ENCODE measurements at places on chromosomes 7 and 10.

GRCh38 chr7:23852135-23852534, 142.1 kb downstream of the STK31 start:
- DNase-seq = no peak

- no peak for DNase-seq
Measured at GRCh38 chr7:70654979-70655378, 477.0 kb upstream of the GALNT17 start.

DNA sequence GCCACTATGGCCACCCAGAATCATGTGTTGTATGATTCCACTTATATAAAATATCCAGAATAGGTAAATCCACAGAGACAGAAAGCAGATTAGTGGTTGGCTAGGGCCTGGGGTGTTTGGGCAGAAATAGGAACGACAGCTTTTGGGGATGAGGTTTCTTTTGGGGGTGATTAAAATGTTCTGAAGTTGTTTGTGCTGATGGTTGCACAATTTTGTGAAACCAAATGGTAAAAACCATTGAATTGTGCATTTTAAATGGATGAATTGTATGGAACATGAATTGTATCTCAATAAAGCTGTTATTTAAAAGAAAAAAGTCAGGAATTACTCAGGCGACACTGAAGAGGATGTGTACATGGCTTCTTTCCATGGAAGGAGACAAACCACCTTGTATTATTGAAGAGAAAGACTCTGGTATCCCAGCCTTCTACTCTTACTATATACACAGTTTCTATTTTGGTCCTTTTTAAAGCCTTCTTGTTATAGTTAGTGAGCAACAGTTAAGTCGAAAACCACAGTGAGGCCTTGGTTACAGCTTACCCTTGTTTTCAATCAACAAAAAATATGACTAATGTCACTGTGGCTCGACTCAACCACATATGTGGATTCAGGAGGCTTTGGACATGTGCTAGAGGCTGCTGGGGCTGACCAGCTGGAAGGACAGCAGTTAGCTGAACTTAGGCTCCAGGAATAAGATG, 57.1 kb upstream of the KMT2E start:
- DNase-seq = no peak

GRCh38 chr7:91995391-91996105, 54.9 kb downstream of the AKAP9 start:
- DNase-seq = no peak

DNA sequence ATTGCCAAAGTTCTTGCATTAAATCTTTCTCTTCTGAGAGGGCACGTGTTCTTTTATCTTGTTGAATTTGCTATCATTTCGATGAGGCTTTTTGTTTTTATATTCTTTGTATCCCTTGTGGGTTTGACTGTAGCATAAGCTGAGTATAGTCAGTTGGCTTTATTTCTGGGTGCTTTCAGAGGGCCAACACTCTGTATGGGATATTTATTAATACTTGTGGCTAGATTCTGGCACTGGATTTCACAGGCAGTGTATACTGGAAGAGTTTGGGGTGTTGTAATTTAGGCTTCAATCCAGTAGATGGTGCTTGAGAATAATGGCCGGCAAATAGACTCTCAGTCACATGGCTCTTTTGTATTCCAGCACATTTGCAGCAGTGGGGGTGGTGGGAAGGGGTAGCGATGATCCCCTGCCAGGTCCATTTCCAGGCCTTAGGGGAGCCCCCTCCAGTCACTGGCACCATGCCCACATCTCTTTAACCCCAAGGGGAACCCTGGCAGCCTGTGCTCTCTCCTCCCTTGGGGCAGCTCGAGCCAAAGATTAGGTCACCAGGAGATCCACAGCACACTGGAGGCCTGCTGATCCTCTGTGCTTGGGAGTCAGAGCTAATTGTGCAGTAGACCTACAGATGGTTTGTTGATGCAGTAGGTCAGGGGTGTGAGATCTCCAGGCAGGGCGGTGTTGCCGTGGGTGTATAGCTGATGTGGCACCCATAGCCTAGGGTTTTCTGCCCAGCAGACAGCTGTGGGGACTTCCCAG, 81.8 kb downstream of the PTPN20 start:
- DNase-seq = no peak

DNA sequence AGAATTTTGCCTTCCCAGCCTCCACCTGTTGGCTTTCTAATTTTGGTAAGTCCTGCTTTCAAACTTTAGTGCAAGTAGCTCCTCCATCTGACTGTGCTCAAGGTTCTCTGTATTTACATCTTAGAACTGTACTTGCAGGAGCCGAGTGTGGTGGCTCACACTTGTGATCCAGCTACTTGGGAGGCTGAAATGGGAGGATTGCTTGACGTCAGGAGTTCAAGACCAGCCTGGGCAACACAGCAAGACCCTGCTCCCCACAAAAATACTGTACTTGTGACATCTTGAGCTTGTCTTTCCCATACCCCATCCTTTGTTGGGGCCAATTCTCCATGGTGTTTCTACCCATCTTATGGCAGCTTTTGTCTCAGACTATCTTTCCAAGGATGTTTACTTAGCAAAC, 4.7 kb upstream of the VDAC2 start:
- DNase-seq = no peak

DNA sequence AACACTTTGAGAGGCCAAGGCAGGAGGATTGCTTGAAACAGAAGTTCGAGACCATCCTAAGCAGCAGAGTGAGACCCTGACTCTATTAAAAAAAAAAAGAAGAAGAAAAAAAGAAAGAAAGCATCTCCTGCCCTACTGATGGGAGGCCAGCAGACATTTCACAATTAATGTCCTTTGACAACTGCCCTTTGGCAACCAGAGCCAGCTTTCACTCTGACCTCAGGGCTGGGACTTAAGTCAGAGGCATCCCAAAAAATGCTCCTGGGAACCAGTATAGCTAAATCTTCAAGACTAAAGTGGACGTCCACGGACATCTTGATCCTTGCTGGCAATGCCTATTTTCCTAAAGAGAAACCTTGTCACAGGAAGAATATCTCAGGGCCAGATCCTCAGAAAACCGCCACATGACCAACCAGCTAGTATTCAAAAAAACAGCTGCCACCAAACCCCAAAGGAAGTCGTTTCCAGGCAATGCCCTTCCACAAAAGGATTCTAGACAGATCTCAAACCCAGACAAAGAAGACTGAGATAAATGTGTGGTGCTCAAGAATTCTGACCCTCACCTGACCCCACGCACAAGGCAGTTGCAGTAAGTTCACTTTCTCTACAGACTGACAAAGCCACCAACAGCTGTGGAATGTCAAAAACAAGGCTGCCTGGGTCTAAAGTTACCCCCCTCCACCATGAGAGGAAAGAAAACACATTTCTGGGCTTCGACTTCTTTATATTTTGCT, 18.4 kb downstream of the GFRA1 start:
- DNase-seq = no peak

Measured in activated T-cell treated with anti-CD3 and anti-CD28 coated beads, Interleukin-2, amount 50 U/mL, for 48 hours (primary cell).